ENCODE measurements at places on chromosomes 3 and 15.

GRCh38 chr3:182092662-182093262 is 381.0 kb downstream of the SOX2 start:
- DNase-seq, result peak; percentile 58

GRCh38 chr3:190526787-190527762 is 13.2 kb downstream of the IL1RAP start:
- no peak for DNase-seq

- no peak for DNase-seq
Observed at GRCh38 chr3:195849322-195850074, 37.8 kb upstream of the MUC4 start.

DNA sequence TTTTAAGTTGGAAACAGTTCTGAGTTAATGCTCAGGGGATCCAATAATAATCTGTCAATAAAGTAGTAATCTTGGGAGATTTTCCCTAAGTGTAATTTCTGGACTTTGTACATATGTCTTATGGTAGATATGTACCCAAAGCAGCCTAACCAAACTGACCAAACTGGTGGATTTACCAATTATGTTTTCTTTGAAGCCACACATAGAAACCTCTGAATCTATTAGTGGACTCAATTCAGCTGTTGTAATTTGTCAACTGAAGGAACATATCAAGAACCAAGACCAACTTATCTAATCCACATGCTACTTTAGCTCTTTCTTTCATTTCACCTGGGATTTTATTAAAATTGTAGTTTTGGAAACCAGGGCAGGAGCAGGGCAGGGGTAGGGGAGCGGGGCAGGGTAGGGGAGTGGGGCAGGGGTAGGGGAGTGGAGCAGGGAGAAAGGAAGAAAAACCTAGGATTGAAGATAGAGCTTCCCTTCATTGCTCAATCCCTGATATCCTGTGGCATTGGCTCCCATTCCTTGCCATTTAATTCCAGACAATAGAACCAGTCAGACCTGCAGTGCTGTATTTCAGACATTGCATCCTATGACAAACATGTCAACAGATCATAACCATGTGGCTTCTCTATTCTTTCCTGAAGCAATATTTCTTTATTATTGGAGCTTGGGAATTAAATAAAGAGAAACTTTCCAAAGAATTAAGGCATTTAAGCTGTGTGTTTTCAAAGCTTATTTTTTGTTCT is 101.8 kb downstream of the NFKBIZ start:
- no peak for DNase-seq

Data from Kasumi-1 (cell line).